ENCODE measurements at places on chromosomes 13 and 19. TPM values are rescaled to one million over a fixed set of nuclear protein-coding genes. Genes with fewer than 3 reads are reported as not detected.

NBEA gene
- total RNA-seq, result 1.9 TPM

CCDC194 gene
- total RNA-seq, result not detected

CGB8 gene
- 2.1 TPM for total RNA-seq

SLC5A5 gene
- 0.06 TPM for total RNA-seq

MRPS31 gene
- total RNA-seq, result 14.3 TPM

KCNJ14 gene
- 1.6 TPM for total RNA-seq

ZNF730 gene
- not detected for total RNA-seq

AXL gene
- 158 TPM for total RNA-seq

RFX1 gene
- 5.2 TPM for total RNA-seq
